ENCODE measurements at places on chromosomes 1 and 21.

- DNase-seq, result no peak
Observed at GRCh38 chr1:162133566-162133965, 64.1 kb downstream of the NOS1AP start.

GRCh38 chr1:82227306-82228095 is 426.8 kb downstream of the ADGRL2 start:
- DNase-seq, result no peak

- peak; percentile 73 for DNase-seq
Observed at GRCh38 chr1:115595279-115596079, 46.3 kb upstream of the VANGL1 start.

- no peak for DNase-seq
Observed at GRCh38 chr21:28639737-28640136, 352.9 kb downstream of the LTN1 start.

- no peak for DNase-seq
Observed at GRCh38 chr1:19071674-19072281, 115.3 kb upstream of the IFFO2 start.

DNA sequence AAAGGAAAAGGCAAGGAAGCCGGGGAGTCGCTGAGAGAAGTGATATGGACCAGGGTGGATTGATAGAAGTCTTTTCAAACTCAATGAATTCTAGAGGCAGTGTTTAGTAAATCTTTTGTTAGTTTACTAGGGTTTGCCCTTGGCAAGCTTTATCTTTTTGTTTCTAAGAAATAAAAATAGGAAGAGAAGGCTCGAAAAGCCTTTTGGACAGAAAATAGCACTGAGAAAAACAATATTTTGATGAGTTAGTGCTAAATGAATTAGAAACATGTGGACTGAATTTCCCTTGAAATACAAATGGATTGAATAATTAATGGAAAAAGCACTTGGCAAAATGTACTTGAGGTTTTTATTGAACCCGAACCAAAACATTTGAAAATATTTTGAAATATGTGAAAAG is 121.8 kb upstream of the SPAG17 start:
- no peak for DNase-seq

- DNase-seq, result no peak
Observed at GRCh38 chr21:36917471-36918158, 48.9 kb downstream of the HLCS start.

DNA sequence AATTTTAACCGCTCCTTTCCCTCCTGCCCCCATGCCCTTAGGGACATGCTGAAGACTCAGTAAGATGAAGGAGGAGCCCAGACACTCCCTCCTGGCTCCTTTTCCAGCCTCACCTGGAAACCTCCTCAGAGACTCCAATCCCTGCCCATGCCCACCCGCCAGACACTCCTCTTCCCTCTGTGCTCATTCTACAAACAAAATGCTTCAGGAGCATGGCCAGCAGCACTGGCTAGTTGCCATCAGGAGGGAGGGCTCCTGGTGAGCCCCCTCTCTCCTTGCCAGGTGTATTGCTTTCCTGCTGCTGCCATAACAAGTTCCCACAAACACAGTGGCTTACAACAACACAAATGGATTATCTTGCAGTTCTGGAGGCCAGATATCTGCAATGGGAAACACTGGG is 126.1 kb downstream of the PSMG1 start:
- DNase-seq, result no peak

DNA sequence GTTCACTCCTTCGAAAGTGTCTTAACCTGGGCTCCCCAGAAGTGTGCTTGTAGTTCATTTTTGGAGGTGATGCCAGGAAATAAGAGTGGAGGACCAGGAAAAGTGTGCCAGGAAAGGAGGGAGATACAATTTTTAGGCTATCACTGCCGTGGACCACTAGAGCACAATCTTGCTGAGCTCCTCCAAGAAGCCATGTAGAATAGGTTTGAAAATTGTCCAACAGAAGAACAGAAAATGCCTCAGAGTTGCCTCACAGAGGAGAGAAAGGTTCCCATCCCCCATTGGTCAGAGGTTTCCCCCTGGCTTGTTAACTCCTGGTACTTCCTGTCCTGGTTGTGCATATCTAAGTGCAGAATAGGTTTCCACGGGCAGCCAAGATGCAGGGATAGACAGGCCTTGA is 41.6 kb downstream of the CATSPERE start:
- DNase-seq, result no peak

DNA sequence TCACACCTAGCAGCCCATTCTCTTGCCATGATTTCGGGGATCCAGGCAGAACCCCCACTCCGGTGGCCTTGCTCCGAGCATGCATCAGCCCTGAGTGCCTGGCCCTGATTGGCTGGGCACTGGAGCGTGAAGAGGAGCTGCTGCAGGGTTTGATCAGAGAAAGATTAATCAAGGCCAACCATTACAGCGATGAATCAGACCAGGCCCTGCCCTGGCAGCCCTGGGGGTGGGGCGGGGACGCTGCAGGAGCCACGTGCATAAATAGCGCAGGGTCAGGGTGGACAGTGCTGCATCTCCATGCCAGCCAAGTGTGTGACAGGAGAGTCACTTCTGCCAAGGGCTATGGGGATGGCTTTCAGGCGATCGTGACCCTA is 3.4 kb upstream of the FAM131C start:
- no peak for DNase-seq

GRCh38 chr1:205949753-205950152 is 6.5 kb upstream of the SLC26A9 start:
- DNase-seq, result no peak

- no peak for DNase-seq
Observed at GRCh38 chr1:8745749-8746390, 71.6 kb downstream of the RERE start.

DNA sequence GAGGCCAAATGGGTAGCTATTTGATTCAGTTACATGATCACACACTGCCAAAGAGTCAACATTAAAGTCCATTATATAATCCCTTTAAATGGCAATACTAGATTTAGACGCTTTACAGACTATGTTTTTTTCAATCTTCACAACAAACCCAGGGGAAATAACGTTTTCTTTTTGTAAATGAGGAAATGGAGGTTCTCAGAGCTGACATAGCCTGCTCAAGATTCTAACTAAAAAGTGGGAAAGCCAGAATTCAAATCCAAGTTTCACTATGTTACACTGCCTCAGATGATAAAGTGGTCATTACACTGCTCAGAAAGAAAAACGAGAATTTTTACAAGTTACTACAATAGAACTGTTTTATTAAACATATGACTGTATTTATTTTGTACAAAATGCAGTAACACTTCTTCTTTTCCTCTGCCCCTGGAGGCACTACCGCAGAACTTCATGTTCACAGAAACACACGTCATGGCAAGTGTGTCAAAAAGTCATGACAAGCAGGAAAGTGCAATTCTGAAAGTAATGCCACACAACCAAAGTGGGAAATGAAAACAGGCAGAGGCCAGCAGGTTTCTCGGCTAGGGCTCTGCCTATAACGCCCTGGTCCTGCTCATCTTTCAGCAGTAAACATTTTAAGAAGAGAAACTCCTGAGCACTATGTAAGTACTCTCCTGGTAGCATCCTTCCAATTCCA is 19.0 kb downstream of the THEMIS2 start:
- peak; percentile 65 for DNase-seq

DNA sequence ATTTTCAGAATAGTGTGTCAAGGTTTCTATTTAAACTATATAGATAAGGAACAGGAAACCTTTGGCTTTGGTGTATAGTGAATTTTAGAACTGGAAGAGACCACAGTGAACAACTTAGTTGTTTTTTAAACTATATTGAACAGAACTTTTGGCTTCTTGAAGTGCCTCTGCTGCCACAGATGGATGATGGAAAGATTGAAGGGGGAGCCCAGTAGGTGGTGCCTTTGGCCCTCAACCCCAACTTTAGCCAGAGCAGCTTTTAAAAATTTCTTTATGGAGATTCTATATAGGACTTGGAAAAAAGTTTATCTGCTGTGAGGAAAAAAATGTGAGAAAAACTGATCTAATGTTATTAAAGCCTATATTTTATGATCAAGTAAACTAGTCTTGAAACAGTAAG is 50.2 kb downstream of the SWT1 start:
- DNase-seq, result no peak

- DNase-seq, result no peak
Observed at GRCh38 chr1:91031081-91031480, 9.2 kb upstream of the ZNF644 start.

DNA sequence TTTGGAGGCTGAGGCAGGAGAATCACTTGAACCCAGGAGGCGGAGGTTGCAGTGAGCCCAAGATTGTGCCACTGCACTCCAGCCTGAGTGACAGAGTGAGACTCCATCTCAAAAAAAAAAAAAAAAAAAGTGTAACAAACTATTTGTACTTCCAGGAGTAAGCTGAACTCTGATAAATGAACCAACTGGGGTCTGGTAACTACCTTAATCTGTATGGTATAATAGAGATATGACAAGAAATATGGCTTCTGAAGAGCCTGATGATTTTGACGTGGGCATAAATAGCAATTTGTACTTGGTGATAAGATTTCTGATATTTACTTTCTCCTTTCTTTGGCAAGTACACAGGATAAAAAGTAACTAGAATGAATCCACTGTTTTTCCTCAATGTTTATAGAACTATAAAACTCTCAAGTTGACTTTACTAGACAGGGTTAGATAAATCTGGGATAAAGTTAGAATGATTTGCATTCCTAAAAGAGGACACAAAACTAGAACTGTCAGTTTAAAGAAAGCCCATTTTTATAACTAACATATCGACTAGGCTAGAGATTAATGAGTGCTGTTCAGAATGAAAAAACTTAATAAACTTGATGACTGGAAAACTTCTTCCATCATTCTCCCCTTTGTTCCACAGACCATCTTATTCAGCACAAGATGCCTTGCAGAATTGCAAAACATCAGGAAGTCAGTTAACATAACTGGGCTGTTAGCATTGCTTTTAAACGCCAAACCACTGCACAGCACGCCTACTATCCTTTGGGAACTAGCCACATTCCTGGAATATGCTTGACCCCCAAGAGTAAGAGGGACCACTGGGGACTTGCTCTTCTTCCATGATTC is 51.5 kb upstream of the EDARADD start:
- no peak for DNase-seq

DNA sequence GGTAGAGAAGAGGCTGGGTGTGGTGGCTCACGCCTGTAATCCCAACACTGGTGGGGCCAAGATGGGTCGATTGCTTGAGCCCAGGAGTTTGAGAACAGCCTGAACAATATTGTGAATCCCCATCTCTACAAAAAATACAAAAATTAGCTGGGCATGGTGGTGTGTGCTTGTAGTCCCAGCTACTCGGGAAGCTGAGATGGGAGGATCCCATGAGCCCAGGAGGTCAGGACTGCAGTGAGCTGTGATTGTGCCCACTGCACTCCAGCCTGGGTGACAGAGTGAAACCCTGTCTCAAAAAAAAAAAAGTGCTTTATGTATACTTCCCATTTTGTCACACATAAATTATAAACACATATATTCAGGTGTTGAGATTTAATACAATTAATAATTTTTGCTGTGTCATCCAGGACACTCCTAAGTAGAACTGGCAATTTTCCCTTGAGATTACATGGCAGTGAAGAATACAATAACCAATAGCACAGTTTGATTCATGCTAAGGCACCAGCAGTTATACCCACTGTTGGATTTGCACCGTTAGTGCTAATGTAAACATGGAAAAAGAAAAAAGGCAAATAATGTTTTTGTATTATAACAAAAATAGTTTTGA is 15.5 kb downstream of the GABPB2 start:
- no peak for DNase-seq

GRCh38 chr1:160708801-160709200 is 2.8 kb downstream of the CD48 start:
- DNase-seq, result peak; percentile 51

DNA sequence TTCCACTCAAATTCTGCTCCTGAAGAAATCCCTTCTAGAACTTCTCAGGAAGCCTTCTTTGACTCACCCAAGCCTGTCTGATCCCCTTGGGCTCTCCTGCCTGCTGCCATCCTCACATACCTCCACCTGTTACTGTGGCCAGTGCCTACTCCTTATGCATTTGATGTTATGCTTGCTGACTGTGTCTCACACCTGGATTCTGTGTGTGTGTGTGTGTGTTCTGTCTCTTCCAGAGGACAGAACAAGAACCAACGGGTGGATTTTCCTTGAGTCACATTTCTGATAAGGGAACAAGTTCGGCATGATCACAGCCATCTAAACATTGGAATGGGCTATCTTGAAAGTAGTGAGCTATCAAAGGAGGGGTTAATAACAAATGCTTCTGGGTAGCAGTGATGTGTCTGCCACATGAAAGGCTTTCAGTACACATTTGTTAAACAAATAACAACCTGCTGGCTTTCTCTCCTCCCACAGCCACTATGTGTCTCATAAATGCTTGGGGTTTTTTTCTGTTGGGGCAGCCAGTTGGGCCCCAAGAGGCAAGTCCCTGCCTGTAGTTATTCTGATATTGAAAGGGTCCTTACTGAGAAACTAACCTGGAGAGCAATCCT is 8.9 kb upstream of the GPR37L1 start:
- no peak for DNase-seq

DNA sequence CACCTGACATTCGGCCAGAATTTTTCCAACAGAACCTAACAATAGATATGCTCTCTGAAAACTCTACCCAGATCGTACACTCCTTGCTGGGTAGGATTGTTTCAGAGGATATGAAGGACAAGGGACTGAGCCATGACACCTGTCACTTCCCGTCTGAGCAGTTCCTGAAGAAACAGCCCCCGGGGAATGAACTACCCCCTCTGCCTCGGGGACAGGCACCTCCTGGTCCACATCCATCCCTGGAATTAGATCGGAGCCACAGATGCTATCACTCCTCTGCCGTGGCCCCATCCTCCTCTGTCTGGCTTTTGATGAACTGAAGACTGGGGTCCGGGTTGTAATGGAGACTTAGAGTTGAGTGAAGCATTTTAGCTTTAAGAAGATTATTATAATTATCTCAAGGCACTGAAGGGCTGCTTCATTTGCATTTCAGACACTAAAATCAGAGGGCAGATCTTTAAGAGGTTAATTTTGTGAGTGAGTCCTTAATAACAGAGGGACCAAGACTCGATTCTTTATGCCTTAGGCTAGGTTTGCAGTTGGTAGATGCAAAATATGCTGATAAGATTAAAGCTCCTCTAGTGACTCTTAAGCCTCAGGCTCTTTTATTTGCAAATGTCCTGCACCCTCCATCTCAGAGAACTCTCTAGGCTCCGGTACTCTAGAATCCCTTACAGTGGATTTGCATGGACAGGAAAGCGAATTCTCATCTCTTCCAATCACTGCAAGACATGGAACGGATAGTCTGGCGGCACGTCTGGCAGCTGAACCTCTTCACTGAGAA is 333.8 kb downstream of the KIF26B start:
- no peak for DNase-seq

DNA sequence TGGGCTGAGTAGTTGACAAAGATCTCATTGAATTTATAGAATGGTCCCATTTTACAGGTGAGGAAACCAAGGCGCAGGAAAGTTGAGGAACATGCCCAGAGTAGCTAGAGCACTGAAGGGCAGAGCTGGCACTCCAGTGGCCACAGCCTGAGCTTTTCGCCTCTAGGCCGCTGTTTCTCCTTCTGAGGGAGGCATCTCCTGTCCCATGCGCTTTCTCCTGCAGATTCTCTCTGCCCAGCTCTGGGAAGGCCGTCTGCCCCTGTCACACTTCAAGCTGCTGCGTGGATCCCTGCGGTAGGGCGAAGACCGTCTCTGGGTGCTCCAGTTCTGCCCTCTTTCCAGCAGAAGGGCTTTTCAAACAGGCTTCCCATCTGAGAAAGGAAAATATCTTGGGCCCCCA is 159.9 kb downstream of the ACTL8 start:
- no peak for DNase-seq

All from activated CD4-positive, alpha-beta memory T cell treated with anti-CD3 and anti-CD28 coated beads, Interleukin-2, amount 10 ng/mL, durations not matched to agents 7 days and 5 days (primary cell).